HepG2 (cell line): ENCODE measurements at places on chromosomes 1 and 21. TPM values are rescaled to one million over a fixed set of nuclear protein-coding genes. Genes with fewer than 3 reads are reported as not detected.

DNA sequence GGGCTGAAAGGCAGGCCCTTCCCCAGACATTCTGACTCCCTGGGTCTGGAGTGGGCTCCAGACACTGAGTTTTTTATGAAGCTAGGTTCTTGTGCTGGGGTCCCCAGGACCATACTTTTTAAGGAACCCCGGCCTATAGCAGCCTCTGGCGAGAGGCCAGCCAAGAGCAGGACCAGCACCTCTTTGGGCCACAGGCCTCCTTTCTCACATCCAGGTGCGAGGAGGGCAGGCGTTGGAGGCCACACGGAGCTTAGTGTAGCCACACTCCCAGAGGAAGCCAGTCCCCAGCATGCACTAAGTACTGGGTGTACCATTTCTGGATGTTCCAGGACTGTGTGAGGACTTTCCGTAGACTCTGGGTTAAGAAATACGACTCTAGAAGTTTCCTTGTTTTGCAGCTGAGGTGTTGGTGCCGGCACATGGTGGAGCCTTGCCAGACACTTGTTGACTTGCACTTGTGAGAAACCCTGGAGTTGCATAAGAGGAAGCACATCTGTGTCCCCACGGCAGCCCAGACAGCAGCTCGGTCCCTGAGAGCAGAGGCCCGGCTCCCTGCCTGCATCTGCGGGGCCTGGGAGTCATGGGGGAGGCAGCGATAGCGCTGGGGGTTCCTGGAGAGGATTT lies 122.2 kb upstream of the VAMP3 start:
- H3K4me3 ChIP-seq: no peak overlapping the region
- H3K36me3 ChIP-seq: no peaks in the 10 kb centered on the region
- no peak for DNase-seq
- H3K4me1 ChIP-seq: 0 out of 2 replicates have a peak, but pooled peaks cover 5% of the 10 kb centered on the region
- H3K27ac ChIP-seq: no peak overlapping the region

DNA sequence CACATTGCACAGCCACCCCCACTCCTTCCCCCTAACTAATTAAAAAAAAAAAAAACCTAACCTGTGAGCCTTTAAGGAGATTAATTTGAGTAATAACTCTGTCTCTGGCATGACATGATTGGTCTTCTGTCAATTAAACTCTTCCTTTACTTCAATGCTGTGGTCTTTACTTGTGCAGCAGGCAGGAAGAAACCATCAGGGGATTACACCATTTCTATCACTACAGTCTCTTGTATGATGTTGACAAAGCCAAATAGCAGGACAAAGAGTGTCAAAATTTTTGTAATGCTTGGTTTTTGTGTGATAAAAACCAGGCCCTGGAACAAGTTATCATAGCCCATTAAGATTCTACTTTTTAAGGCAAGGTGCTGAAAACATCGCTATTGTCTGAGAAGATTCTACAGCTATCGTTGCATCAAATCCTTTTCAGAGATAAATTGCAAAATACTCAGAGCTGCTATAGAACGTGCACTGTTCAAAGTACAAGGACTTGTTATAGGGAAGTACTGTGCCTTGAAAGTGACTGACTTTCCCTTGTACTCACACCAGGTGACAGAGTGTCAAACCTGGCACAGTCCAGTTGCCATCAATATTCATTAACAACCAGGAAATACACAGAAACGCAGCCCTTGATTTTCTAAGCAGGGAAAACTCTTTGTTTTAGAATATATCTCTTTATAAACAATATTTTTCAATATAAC lies 37.7 kb downstream of the LHX9 start:
- H3K4me3 ChIP-seq: no peak overlapping the region
- peak; percentile 49 for DNase-seq
- peaks cover 22% of the 10 kb centered on the region for H3K4me1 ChIP-seq
- H3K27ac ChIP-seq: no peak overlapping the region
- no peaks in the 10 kb centered on the region for H3K27me3 ChIP-seq

Gene VSIG8
- not detected in 2 replicates for total RNA-seq

Gene PRAMEF26
- total RNA-seq: not detected in 2 replicates

Gene THEM5
- total RNA-seq: not detected in 2 replicates

- no peaks in the 10 kb centered on the region for H3K27me3 ChIP-seq
- H3K4me1 ChIP-seq: peaks cover 16% of the 10 kb centered on the region
- no peak overlapping the region for H3K4me3 ChIP-seq
- no peak for DNase-seq
These were observed 13.3 kb downstream of the FBXO42 start for GRCh38 chr1:16338961-16339360.

DNA sequence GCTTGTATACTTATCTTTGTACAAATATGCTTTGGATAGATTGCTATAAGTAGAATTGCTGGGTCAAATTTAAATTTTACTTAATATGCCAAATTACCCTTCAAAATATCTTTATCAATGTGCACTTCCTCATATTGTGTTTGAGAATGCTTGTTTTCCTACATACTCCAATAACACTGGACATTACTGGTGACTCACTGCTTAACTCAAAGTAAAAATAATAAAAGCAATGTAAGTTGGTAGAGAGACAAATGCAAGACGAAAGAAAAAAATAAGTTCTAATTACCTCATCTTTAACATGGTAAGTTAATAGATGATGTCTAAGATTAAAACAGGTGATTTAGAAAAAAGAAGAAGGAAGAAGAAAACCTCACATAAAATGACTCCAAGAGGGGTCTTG lies 7.9 kb upstream of the SH3GLB1 start:
- DNase-seq: no peak
- H3K36me3 ChIP-seq: no peaks in the 10 kb centered on the region
- H3K27ac ChIP-seq: no peak overlapping the region
- H3K4me3 ChIP-seq: no peak overlapping the region
- no peaks in the 10 kb centered on the region; the same call in 2 of the 3 replicates for H3K27me3 ChIP-seq
- peaks cover 6% of the 10 kb centered on the region; the same call in 1 of the 2 replicates for H3K4me1 ChIP-seq

- peak; percentile 20 for DNase-seq
- H3K27ac ChIP-seq: no peak overlapping the region
- peaks cover 39% of the 10 kb centered on the region for H3K4me1 ChIP-seq
- no peaks in the 10 kb centered on the region for H3K27me3 ChIP-seq
- H3K4me3 ChIP-seq: no peak overlapping the region
- H3K36me3 ChIP-seq: peaks cover 2% of the 10 kb centered on the region
These were observed 21.4 kb downstream of the PRRC2C start for GRCh38 chr1:171506525-171507304.

Gene TTC39A
- 0.33 and 0.90 TPM in 2 replicates for total RNA-seq

DNA sequence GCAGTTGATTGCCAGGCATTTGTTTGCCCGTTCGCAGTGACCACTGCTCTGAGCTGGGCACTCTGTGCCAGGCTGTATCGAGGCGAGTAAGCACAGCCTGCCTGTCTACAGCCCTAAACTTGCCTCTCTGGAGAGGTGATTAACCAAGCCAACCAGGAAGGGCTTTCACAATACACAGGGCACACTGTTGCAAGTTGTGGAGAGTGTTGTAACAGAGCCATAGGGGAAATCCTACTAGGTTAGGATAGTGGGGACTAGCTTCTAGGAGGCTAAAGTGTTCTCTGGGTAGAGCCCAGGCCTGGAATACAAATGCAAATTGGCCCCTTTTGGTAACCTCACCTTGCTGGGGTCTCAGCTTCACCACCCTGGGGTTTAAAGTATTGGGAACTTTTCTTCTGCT lies 23.8 kb downstream of the PRDM2 start:
- H3K27me3 ChIP-seq: peaks cover 34% of the 10 kb centered on the region; the same call in 2 of the 3 replicates
- H3K36me3 ChIP-seq: no peaks in the 10 kb centered on the region
- H3K4me1 ChIP-seq: no peaks in the 10 kb centered on the region
- DNase-seq: no peak
- no peak overlapping the region for H3K4me3 ChIP-seq
- H3K27ac ChIP-seq: no peak overlapping the region

DNA sequence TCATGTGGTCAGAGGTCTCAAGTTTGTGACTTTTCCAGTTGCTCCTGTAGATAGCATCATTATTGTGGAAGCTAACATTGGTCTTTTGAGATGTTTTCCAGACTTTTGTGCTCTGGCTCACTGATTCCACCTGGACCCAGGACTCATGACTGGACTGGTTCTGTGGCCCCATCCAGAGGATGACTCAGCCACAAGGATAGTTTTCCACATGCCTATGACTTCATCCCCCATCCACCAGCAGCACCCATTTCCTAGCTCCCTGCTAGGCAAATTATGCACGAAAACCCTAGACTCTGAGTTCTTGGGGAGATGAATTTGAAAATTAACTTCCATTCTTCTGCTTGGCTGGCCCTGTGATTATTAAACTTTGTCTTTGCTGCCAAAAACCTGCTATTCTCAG lies 949.3 kb downstream of the MRPL39 start:
- DNase-seq: no peak
- H3K4me3 ChIP-seq: no peak overlapping the region
- H3K27me3 ChIP-seq: no peaks in the 10 kb centered on the region

GRCh38 chr1:2347409-2347785 lies 44.0 kb downstream of the MORN1 start:
- H3K4me3 ChIP-seq: no peak overlapping the region
- no peak overlapping the region for H3K27ac ChIP-seq
- DNase-seq: no peak
- H3K36me3 ChIP-seq: no peaks in the 10 kb centered on the region

- DNase-seq: peak; percentile 11
- H3K27ac ChIP-seq: peak overlapping the region; percentile 71
- H3K27me3 ChIP-seq: no peaks in the 10 kb centered on the region; the same call in 2 of the 3 replicates
- H3K4me3 ChIP-seq: peak overlapping the region; percentile 87
- H3K36me3 ChIP-seq: 0 out of 3 replicates have a peak, but pooled peaks cover 2% of the 10 kb centered on the region
These were observed 659 bp downstream of the FAF1 start for GRCh38 chr1:50959303-50959912.

- no peak for DNase-seq
- H3K4me3 ChIP-seq: no peak overlapping the region
- peaks cover 19% of the 10 kb centered on the region for H3K4me1 ChIP-seq
- no peak overlapping the region for H3K27ac ChIP-seq
- H3K27me3 ChIP-seq: no peaks in the 10 kb centered on the region
These were observed 19.0 kb upstream of the LRRC8C start for GRCh38 chr1:89613928-89614327.

- H3K36me3 ChIP-seq: no peaks in the 10 kb centered on the region; the same call in 2 of the 3 replicates
- H3K27ac ChIP-seq: no peak overlapping the region
- H3K27me3 ChIP-seq: no peaks in the 10 kb centered on the region
These were observed 45.0 kb downstream of the ARHGEF10L start for GRCh38 chr1:17584539-17584938.

GRCh38 chr1:113042285-113043143 lies 30.5 kb upstream of the LRIG2 start:
- peak overlapping the region; percentile 31 for H3K27ac ChIP-seq
- H3K4me3 ChIP-seq: peak overlapping the region; percentile 50
- H3K27me3 ChIP-seq: no peaks in the 10 kb centered on the region
- H3K36me3 ChIP-seq: no peaks in the 10 kb centered on the region
- peak; percentile 68 for DNase-seq
- H3K4me1 ChIP-seq: peaks cover 46% of the 10 kb centered on the region

DNA sequence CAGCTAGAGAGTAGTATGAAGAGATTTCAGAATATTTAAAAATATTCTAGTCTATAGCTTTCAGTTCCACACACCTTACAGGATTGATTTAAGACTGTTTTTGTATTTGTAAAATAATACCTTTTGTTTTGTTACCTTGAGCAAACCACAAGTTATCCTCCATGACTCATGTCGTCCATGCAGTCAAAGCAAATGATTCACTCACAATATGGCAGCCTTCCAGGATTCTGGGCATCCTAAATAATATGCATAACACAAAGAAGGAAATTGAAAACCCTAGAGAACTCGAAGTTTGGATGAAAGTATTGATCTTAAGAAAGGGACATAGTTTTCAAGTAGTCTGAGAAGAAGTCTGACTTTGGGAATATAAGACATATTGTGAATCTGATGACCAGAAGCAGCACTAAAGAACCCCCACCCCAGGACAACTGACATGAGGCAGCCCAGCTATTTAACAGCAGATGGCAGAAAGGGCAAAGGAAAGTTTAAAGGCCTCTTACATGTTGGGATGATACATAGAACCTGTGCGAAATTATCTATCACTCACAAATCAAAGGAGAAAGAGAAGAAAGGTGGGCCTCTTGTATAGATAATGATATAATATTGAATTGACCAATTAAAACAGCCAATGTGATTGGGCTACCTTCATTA lies 857.9 kb downstream of the BRINP3 start:
- H3K36me3 ChIP-seq: no peaks in the 10 kb centered on the region
- H3K27ac ChIP-seq: no peak overlapping the region
- H3K4me3 ChIP-seq: no peak overlapping the region
- no peaks in the 10 kb centered on the region for H3K4me1 ChIP-seq

Gene CSF1
- 1.9 and 4.6 TPM in 2 replicates for total RNA-seq

DNA sequence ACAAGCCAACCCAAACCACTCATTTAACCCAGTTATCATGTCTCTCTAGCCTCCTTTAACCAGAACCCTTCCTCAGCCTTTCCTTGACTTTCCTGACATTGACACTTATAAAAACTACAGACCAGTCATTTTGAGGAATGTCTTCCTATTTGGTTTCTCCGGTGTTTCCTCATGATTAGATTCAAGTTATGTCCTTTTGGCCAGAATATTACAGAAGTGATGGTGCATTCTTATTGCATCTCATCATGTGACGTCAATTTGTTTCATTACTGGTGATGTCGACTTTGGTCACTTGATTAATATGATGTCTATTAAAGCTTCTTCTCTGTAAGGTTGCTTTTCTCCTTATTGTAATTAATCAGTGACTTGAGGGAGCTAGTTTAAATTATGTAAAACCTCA lies 6.1 kb upstream of the RCSD1 start:
- no peak for DNase-seq
- no peaks in the 10 kb centered on the region for H3K36me3 ChIP-seq
- no peak overlapping the region for H3K4me3 ChIP-seq
- peaks cover 15% of the 10 kb centered on the region for H3K4me1 ChIP-seq
- no peak overlapping the region for H3K27ac ChIP-seq

Gene OR2AJ1
- total RNA-seq: not detected in 2 replicates

DNA sequence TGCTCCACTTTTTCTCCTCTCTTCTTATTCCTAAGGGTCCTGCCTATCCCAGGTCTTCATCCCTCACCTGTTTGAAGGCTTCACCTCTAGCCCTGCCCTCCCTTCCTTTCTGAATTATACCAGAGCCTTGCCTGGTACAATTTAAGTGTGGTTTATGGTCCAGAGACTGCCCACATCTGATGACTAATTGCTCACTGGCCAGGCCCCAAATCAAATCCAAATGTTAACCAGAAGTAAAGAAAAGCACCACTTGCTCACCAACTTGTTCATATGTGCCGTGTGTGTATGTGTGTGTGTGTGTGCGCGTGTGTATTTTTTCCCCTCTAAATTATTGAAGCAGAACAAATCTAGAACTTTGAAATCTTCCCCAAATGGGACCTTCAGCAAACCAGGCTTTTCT lies 26.4 kb downstream of the MYOM3 start:
- H3K4me1 ChIP-seq: no peaks in the 10 kb centered on the region
- H3K27me3 ChIP-seq: no peaks in the 10 kb centered on the region
- H3K27ac ChIP-seq: no peak overlapping the region
- DNase-seq: no peak

- H3K27ac ChIP-seq: no peak overlapping the region
- no peak overlapping the region for H3K4me3 ChIP-seq
- DNase-seq: peak; percentile 12
These were observed 13.8 kb upstream of the ABCB10 start for GRCh38 chr1:229572286-229572685.

Gene CHIA
- not detected in 2 replicates for total RNA-seq

Gene FMO2
- total RNA-seq: not detected in 2 replicates

GRCh38 chr1:19351873-19352272 lies 39.7 kb downstream of the SLC66A1 start:
- no peak overlapping the region for H3K4me3 ChIP-seq
- H3K27me3 ChIP-seq: no peaks in the 10 kb centered on the region
- H3K4me1 ChIP-seq: no peaks in the 10 kb centered on the region
- no peak for DNase-seq
- H3K27ac ChIP-seq: no peak overlapping the region
- peaks cover 68% of the 10 kb centered on the region for H3K36me3 ChIP-seq

Gene TFAP2E
- 0.31 and 0.44 TPM in 2 replicates for total RNA-seq

GRCh38 chr1:64001038-64001437 lies 202.4 kb upstream of the UBE2U start:
- H3K27ac ChIP-seq: no peak overlapping the region
- H3K4me3 ChIP-seq: no peak overlapping the region
- H3K4me1 ChIP-seq: no peaks in the 10 kb centered on the region
- H3K36me3 ChIP-seq: no peaks in the 10 kb centered on the region
- no peaks in the 10 kb centered on the region for H3K27me3 ChIP-seq
